ENCODE measurements at places on chromosomes 7 and 10.

- no peak for DNase-seq
Observed at GRCh38 chr10:23015021-23015707, 80.2 kb upstream of the MSRB2 start.

- no peak for DNase-seq
Observed at GRCh38 chr7:1120791-1121190, 32.9 kb downstream of the GPER1 start.

- peak; percentile 45 for DNase-seq
Observed at GRCh38 chr7:111803015-111803758, 240.9 kb upstream of the IMMP2L start.

- no peak for DNase-seq
Observed at GRCh38 chr10:88756660-88757059, 3.2 kb upstream of the LIPN start.

DNA sequence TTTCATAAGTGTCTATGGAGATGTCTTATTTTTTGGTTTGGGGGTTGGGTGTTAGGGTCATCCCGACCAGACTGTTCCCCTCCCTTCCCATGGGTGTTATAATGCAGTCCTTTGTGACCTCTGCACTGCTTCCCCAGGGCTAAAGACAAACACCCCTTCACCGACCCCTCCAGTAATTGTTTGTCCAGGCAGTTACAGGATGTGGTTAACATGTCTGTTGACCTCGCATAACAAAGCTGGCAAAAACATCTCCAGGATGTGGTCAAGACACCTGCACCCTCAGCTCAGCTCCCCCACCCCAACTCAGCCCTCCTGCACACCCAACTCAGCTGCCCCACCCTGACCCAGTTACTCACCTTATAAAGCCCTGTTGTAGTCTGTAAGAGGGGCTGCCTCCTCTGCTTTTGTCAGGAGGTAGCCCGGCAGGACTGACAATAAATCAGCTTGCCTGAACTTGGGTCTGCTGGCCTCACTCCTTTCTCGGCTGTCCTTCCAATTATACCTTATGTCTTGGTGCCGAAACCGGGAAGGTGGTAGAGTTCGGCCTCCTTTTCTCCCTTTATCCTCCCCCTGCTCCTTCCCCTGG is 102.2 kb downstream of the ZNF92 start:
- no peak for DNase-seq

DNA sequence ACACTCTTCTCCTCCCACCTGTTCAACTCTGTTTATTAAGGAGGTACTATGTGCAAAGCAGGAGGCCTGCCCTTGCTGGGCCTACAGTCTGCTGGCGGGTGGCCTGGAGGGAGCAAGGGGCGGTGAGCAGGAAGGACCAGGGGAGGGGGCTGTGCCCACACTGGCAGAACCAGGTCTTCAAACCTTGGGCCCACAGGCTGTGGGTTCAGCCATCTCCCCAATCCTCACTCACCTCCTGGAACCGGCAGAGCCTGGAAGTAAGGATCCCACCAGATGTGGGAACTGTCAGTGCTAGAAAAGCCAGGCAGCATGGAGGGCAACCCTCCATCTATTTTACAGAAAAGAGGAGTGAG is 50.8 kb downstream of the CAMK2B start:
- DNase-seq = no peak

DNA sequence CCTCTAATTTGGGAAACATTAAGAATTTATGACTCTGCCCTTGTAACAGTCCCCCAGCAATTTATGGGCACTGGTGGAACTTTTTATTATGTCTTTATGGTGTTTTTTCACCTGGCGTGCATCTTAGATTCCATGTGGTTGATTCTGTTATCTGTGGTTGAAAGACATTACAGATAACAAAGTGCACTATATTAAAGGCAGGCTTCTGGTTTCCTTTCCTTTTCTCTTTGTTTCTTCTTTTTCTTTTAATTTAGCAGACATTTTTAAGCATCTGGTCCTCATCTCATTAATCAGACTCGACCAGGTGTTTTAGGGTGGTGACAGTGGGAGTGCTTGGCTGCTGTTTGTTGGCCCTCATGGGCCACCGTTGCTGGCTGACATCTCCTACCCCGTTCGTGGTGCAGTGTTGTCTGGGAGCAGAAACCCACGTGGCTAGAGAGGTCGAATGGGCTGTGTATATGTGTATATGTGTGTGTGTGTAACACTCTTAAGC is 77.4 kb downstream of the LRMDA start:
- DNase-seq = peak; percentile 94

GRCh38 chr10:46553238-46554049 is 3.0 kb downstream of the GPRIN2 start:
- DNase-seq = no peak

DNA sequence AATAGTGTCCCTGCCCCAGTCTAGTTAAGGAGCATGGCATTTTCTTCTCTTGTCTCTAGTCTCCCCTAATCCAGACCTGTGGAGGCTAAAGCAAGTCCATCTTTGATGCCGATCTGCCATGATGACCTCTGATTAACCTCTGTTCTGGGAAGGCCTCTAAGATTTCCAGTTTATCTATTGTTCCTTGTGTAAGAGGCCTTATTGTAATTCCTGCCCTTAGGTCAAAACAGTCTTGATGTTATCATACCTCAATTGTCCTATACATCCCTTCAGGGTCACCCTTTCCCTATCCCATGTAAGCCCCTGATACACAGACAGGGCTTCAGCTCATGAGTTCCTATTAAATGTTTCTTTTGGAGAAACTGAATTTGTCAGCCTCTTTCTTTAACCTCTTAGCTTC is 4.9 kb upstream of the ZMIZ2 start:
- DNase-seq = no peak

- DNase-seq = no peak
Observed at GRCh38 chr7:155975490-155975889, 163.2 kb upstream of the SHH start.

GRCh38 chr7:51077316-51077986 is 239.2 kb downstream of the COBL start:
- DNase-seq = no peak

DNA sequence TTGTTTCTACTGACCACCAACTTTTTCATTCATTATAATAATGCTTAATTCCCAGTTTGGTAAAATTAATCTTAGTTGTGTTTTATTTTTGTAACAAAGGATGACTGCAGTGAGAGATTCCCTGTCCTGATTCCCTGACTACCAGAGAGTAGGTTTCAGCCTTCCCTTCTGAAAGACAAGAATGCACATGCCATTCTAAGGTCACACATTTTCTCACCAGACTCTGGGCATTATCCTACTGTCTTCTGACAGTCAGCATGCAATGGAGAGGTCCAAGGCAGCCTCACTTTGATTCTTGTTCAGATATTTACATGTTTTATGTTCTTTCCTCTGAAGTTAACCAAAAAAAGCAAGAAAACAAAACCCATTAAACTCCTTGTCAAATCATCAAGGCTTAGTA is 372.7 kb upstream of the CDC14C start:
- DNase-seq = no peak

DNA sequence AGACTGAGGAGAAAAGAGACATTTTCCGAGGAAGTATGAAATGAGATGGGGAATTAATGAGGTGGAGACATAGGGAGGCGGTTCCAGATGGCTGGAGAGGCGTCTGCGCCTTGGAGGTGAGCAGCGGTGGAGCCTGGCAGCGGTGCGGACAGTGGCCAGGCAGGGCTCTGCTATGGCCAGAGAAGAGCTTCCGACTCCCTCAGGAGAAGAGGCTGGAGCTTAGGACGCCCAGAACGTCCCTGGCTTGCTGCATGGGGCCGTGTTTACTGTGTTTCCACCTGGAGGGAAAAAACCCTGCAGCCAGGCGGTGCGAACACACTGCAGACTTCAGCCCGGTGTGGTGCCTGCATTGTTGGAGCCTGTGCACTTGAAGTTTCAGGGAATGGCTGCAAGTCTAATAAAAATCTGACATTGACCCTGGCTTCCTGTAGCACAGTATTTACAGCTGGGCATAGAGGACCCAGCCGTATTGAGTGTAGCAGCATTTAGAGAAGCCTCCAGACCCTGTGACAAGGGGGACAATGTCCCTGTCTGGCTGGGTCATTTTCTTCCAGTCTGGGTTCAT is 447.1 kb upstream of the MKI67 start:
- no peak for DNase-seq

DNA sequence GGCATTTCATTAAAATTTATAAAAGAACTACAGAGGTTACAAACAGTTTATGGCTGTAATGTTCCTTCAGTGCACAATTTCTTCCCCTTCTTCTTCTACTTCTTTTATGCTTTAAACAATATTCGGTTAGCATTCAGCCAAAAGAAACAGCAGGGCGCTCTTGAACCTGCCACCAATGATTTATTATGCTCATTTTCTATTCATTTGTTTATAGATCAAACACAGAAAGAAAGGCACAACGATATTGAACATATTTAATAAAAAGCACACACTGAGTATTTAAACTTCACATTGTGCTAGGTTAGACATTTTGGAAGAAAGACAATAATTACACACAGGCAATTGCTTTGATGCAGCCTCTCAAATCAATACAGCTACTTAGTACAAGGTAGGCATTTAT is 1025.8 kb upstream of the LRRN3 start:
- no peak for DNase-seq

DNA sequence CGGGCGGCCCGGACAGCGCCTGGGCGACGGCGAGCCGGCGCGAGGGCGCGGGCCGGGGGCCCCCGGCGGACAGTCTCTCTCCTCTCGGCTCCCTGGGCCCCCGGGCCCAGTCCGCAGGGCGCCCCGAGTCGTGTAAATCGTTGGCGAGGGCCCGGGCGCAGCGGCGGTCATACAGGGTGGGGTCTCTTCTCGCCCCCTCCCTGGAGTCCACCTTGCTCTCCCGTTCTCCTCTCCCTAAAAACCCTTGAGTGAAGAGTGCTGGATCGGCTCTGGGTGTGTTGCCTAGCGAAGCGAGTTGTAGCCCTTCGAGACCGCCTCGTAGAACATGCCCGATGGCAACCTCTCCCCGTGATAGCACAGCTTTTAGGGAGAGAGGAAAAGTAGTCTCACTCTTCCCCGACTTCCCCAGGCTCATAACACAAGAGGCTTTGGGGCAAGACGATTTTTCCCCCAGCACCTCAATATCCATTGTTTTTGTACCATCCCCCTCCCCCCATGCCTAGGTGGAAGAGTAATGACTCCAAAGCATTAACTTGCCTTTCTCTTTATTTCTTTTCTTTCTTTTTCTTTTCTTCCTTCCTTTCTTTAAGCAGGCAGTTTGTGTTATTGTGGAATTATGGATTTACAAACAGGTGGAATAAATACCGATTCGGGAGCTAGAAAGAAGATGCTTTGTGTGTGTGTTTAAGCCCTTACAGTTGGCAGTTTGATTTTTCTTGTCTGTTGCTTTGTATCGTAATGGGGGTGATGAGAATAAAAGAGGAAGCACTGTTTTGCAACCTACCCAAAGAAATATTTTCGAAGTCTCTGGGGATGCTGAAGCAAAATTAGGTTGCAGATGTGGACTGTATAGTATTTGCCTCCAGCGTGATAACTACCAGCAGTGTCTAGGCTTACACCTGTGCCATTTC is 822 bp downstream of the SHOC2 start:
- DNase-seq = peak; percentile 65

DNA sequence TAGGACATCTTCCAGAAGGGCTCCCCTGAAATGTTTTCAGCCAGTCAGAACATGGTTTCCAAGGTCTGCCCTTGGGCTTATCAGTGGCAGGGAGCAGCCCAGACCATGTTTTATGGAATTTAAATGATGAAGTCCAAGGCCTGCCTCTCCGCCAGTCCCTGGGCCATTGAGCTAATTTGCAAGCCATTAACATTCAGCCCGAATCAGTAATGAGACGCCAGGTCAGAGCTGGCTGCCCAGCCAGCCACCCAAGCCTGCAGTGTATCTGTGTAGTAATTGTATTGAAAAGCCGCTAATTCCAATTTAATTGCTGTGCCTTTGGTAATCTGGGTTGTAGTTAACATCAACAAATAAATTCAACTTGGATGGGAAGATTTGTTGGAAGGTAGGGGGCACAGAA is 131.4 kb downstream of the PAXIP1 start:
- no peak for DNase-seq

DNA sequence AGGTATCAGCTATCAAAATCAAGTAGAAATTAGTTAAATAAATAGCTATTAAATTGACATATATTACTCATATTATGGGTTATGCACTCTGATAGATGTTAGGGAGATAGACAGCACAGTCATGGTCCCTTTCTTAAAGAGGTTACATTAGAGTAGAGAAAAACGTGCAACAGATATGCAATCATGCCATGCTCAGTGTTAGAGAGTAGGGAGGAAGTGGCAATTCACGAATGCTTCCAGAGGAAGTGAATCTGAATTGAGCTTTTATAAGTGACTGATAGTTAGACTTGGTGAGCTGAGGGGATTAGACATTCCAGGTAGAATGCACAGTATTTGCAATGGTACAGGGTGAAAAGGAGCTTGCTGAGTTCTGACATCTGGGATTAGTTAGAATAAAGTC is 349.8 kb downstream of the NXPH1 start:
- no peak for DNase-seq

DNA sequence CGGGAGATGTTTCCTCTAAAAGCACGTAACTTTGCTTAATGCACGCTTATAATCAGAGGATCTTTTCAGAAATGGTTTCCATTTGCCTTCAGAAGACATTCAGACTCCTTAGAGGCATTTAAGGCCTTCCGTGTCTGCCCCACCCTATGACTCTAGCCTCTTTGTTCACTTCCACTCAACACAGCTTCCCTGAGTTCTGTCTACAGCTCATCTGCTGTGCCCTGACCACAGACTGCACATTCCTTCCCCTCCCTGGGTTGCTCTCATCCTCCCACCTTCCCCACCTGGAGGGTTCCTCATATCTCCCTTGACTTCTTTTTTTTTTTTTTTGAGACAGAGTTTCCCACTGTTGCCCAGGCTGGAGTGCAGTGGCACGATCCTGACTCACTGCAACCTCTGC is 16.6 kb downstream of the FBH1 start:
- no peak for DNase-seq

DNA sequence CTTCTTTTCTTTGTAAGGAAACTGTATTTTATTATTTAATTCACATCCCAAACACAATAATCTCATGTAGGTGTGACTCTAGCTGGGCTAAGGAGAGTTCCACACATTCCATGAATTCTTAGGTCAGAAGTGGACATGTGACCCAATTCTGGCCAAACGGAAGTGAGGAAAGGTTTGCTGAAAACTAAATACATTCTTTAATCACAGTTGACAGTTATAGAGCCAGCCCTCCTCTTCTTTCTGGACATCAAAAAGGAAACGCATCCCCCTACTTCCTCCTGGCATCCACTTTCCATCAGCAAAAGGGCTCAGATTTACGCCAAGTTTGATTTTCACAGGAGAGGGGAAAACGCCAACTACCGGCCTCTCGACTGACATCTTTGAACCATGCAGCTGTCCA is 774.4 kb upstream of the POM121L12 start:
- no peak for DNase-seq

GRCh38 chr7:124536156-124536762 is 229.3 kb downstream of the GPR37 start:
- no peak for DNase-seq

GRCh38 chr7:22664988-22665798 is 61.8 kb upstream of the IL6 start:
- DNase-seq = no peak

DNA sequence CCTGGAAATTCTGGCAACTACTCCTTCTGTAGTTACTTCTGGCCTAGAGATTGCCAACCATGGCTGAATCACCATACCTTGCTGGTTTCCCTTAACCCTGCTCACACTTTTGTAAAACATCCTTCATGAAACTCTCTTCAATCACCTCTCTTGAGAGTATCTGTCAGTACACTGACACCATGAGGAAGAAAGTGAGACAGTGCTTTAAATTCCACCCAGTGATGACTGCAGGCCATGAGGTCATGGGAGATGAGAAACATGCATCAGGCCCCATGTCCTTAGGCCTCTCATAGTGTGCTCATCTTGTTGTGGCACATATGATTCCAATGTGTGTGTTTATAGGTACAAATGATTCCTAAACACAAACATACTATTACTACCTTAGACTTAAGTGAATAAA is 24.6 kb upstream of the NAMPT start:
- DNase-seq = no peak
